A549 treated with Hydrocortisone at 1 μM for 4 hours (cell line): ENCODE measurements at places on chromosomes 16 and 17. TPM values are rescaled to one million over a fixed set of nuclear protein-coding genes. Genes with fewer than 3 reads are reported as not detected.

Gene ACLY
- total RNA-seq: 227 to 340 TPM (median 260 TPM) in 5 replicates

Gene ENKD1
- 6.6 to 12.8 TPM (median 11.7 TPM) in 5 replicates for total RNA-seq

Gene ABCA10
- total RNA-seq: 0.03 to 0.16 TPM (median 0.07 TPM) in 5 replicates

Gene SEC14L5
- 0.01 to 0.03 TPM (median 0.02 TPM) in 4 of 5 replicates, not detected in the other for total RNA-seq

Gene GAA
- total RNA-seq: 51.6 to 59.2 TPM (median 57.0 TPM) in 5 replicates

Gene C16orf54
- not detected in 5 replicates for total RNA-seq

Gene NOD2
- 0.01 to 0.21 TPM (median 0.04 TPM) in 4 of 5 replicates, not detected in the other for total RNA-seq

Gene RPH3AL
- total RNA-seq: 26.5 to 37.9 TPM (median 36.3 TPM) in 5 replicates

Gene SYT17
- total RNA-seq: 9.9 to 13.8 TPM (median 12.6 TPM) in 5 replicates

Gene GLIS2
- total RNA-seq: 22.2 to 27.5 TPM (median 25.3 TPM) in 5 replicates

Gene ALDOA
- 1,622 to 1,806 TPM (median 1,747 TPM) in 5 replicates for total RNA-seq

Gene ERAL1
- total RNA-seq: 86.8 to 92.5 TPM (median 88.1 TPM) in 5 replicates

Gene GNGT2
- total RNA-seq: 0.54 to 1.2 TPM (median 1.0 TPM) in 5 replicates

Gene IGFALS
- total RNA-seq: 0.06 to 0.21 TPM (median 0.10 TPM) in 4 of 5 replicates, not detected in the other

Gene HSD17B2
- total RNA-seq: not detected in 5 replicates
